Foreskin fibroblast (primary cell): ENCODE measurements at places on chromosomes 13 and 19.

DNA sequence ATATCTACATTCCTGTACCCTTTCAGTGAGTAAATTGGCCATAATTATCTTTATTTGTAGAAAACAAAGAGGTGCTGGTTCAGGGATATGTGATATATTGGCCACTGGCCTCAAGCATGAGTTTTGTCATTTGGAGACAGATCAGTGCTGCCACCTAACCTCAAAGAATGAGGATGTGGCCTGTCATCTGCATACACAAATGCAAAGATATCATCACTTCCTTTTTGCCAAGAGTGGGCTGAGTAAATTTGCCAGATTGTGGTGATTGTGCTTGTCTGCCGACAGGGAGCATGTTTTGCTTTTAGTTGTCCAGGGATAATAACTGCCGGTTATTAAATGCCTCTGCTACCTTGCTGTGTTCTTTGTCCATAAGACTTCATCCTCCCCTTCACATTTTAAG, 44.2 kb downstream of the WASF3 start:
- peak; percentile 37 for DNase-seq

DNA sequence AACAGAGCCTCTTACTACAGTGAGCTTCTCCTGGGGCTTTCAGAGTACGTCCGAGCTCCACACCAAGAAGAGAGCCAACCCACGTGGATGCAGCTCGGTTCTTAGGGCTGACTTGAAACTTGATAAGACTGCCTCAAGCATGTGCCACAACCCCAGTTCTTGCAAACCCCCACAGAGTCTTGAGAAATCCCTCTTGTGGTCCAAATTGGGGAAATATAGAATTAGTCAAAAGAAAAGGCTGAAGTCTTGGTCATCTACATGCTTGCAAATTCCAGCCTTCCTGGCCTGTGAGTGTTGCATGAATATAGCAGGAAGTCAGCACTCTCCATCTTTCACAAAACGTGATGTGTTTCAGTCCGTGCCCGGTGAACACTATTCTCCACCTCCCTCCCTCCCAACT, 95.2 kb downstream of the GGACT start:
- no peak for DNase-seq

GRCh38 chr13:108225440-108225839, 7.2 kb downstream of the ABHD13 start:
- no peak for DNase-seq

GRCh38 chr13:45416516-45417128, 1.6 kb downstream of the SLC25A30 start:
- DNase-seq = no peak
